ENCODE measurements at places on chromosomes 5 and 9. TPM values are rescaled to one million over a fixed set of nuclear protein-coding genes. Genes with fewer than 3 reads are reported as not detected.

Gene TIMD4
- not detected for total RNA-seq

Gene TOPORS
- total RNA-seq: 24.6 TPM

- DNase-seq: no peak
Observed at GRCh38 chr9:116405321-116405720, 251.7 kb downstream of the PAPPA start.

Gene NMUR2
- total RNA-seq: not detected

GRCh38 chr9:37618817-37619216 is 26.4 kb upstream of the TOMM5 start:
- DNase-seq: peak; percentile 68

- no peak for DNase-seq
Observed at GRCh38 chr9:70935856-70936255, 185.6 kb downstream of the TRPM3 start.

Gene SERF1A
- 11.0 TPM for total RNA-seq

DNA sequence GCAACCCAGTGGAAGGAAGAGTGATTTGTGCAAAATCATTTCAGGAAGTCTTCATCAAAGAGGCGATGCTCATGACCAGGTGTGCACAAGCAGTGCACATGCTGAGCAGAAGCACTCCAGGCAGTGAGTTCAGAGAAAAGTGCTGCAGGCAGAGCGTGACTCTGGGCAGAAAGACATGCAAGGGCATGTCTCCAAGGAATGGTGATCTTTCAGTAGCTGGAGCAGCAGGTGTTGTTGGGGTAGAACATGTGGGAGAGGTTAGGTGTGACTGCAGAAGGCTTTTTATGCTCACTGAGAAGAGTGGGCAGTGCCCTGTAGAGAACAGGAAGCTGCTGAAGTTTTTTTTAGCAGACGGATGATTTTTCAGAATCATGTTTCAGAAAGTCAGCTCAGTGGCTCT is 545.4 kb upstream of the TLE4 start:
- DNase-seq: peak; percentile 61

DNA sequence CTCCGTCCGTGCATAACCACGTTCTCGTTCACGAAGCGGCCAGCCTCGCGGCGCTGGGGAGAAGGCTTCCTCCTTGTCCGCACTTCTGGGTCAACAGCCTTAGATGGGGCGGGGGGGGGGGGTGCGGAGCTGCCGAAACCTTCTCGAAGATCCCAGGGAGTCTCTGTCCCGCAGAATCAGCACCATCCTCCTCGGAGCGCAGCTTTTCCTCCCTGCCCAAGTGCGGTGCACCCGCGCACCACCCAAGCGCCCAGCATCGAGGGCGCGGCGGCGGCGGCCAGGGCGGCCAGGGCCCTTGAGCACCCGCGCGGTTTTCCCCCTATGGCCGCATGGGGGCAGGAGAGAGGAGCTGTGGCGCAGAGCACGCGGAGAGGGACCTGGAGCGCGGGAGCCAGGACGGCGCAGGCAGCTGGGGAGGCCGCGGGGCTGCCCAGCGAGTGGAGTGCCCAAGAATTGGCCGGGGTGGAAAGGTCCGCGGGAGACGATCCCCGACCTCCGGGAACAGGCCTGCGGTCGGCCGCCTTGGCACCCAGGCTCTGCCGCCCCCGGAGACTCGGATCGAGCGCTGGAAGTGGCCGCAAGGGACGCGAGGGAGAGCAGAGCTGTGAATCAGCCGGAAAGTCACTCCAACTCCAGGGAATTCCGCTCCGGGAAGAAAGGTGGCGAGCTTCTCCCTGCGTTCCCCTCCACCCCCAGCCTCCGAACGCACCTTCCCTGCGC is 43.1 kb downstream of the TMEM174 start:
- peak; percentile 90 for DNase-seq

- peak; percentile 22 for DNase-seq
Observed at GRCh38 chr5:155082401-155082800, 68.8 kb downstream of the KIF4B start.

- DNase-seq: no peak
Observed at GRCh38 chr5:2302169-2302568, 419.4 kb upstream of the IRX4 start.

Gene MOB3B
- not detected for total RNA-seq

DNA sequence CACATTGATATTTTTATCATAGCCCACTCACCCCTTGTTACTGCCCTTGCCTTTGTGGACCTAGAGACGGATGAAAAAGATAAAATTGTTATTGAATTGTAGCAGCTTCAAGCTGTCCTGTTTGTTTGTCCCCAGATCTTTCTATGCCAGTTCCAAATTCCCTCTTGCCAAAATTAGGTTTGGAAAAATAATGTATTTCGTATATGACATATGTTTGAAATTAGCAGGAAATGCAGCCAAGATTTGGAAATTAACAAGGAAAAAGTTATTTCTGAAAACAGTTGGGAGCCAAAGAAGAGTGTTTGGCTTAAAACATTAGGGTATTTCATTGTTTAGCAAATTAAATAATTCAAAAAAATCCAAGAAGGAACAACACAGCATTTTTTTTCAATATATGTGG is 33.5 kb downstream of the SPATA31D1 start:
- no peak for DNase-seq

GRCh38 chr9:96064826-96065481 is 189.5 kb downstream of the ERCC6L2 start:
- DNase-seq: no peak

Gene PHF24
- total RNA-seq: not detected

Gene FBXL7
- 11.2 TPM for total RNA-seq

GRCh38 chr9:104905153-104905901 is 22.6 kb downstream of the ABCA1 start:
- DNase-seq: peak; percentile 40

Gene NTNG2
- 2.0 TPM for total RNA-seq

Gene MLANA
- 0.70 TPM for total RNA-seq

- no peak for DNase-seq
Observed at GRCh38 chr5:130529111-130529510, 624.8 kb downstream of the CHSY3 start.

Gene PSD2
- total RNA-seq: 0.05 TPM

Data from myocyte (in vitro differentiated cells).